ENCODE measurements at places on chromosomes 13 and 19.

GRCh38 chr19:33080761-33081681, at the start of gene GPATCH1:
GPATCH1 (plus strand) TSS chr19:33081181; CDS start chr19:33081194, 13 bp downstream.
- peak; percentile 88 for DNase-seq

DNA sequence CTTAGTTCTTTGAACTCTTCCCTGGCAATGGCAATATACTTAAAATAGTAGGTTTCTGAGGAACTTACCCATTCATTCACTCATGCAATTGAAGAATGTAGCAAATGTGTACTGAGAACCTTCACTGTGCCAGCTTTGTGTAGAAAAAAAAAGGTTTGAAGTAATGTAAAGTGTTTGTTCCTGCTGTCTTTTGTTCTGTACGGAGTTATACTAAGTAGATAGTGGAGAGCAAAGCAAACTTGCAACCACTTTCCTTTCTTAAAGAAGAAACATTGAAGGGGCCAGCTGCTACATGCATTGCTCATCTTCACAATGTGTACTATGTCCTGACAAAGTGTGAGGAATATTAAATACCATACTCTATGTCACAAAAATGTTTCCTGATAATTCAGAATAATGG, 68.9 kb upstream of the FREM2 start:
- no peak for DNase-seq

DNA sequence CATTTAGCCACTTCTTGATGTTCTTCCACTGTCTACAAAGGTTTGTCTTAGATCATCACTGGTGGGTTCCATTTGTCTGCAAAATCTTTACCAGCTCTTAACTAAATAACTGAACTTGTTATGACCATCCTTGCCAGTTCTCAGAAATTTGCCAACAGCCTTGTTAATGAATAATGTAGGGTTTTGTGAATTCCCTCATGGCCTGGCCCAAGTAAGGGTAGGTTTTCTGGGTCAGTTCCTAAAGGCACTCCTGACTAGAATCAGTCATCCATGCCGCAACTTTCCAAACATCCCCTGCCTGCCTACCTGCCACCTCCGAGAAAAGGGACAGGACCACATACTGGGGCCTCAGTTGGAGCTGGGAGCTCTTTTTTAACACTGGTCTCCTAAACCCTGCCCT, 4.0 kb downstream of the COL4A1 start:
- DNase-seq: no peak

DNA sequence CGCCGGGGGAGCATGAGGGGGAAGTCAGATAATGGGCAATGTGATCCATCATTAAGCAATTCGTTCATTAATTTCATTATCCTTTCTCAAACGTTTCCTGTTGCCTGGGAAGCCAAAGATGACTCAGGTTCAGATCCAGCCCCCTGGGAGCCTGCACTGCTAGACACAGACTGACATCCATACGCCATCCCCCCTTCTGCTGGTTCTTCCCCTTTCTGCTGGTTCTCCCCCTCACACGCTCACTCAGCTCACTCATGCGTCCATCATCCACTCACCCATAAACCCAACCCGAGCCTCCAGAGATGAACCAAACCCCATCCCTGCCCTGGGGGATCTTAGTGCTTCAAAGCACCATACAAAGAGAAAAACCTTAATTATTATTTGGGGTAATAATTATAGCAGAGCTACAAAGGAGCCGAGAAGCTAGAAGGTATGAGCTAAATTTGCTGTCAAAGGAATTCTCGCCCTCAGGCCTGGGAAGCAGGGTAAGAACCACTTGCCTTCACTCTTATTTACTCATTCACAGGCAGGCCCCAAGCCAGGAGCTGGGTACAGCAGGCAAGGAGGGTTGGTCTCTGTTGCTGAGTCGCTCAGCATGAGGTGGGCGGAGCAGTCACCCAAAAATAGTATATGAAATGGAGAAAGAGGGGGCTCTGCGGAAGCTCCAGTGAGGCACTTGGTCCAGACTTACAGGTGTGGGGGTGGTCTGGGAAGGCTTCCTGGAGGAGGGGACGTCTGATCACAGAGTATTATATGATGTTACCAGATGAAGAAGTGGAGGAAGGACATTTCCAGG, 7.0 kb upstream of the ZNF444 start:
- DNase-seq: no peak

DNA sequence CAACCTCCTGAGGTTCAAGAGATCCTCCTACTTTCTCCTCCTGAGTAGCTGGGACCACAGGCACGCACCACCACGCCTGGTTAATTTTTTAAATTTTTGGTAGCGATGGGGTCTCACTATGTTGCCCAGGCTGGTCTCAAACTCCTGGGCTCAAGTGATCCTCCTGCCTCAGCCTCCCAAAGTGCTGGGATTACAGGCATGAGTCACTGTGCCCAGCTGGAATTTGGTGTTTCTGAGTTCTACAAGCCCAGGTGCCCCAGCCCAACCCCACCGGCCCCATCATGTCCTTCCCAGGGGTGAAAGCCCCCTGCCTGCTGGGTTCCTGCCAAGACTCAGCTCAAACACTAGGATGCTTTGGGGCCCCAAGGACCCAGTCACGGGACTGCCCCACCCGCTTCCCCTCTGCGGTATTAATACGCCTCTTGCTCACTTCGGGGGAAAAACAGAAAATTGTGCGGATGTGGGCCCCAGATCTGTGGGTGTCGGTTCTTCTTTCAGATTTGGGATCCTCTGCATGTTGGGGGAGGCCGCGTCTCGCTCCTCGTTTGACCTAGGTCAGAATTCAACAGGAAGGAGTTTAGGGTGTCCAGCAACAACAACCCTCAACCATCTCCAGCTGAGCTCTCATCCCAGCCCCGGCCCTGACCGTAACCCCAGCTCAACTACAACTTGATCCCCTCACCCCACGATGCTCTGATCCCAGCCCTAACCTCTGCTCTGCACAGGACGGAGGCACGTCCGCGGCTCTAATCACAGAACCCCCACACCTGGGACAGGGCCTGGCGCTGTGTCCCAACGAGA, 3.7 kb upstream of the FCER2 start:
- peak; percentile 81 for DNase-seq

GRCh38 chr19:58003174-58003828, 681 bp upstream of the ZNF606 start:
- DNase-seq: no peak

DNA sequence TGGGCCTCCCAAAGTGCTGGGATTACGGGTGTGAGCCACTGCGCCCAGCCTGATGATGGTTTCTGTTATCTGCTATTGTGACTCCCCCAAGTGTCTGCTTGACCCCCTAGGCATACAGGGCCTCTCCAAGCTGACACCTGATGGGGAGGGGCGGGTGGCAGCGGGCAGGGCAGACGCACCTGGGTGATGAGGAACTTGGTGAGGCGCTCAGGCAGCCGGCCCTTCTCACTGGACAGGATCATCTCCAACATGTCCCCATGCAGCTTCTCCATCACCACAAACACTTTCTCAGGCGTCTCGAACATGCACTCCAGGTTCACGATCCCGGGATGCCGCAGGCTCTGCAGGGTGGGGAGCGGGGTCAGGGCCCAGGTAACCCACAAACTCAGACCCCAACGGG, 27.6 kb downstream of the PRKD2 start:
- no peak for DNase-seq

- DNase-seq: peak; percentile 12
These were observed 45.8 kb downstream of the RUBCNL start for GRCh38 chr13:46341112-46341711.

DNA sequence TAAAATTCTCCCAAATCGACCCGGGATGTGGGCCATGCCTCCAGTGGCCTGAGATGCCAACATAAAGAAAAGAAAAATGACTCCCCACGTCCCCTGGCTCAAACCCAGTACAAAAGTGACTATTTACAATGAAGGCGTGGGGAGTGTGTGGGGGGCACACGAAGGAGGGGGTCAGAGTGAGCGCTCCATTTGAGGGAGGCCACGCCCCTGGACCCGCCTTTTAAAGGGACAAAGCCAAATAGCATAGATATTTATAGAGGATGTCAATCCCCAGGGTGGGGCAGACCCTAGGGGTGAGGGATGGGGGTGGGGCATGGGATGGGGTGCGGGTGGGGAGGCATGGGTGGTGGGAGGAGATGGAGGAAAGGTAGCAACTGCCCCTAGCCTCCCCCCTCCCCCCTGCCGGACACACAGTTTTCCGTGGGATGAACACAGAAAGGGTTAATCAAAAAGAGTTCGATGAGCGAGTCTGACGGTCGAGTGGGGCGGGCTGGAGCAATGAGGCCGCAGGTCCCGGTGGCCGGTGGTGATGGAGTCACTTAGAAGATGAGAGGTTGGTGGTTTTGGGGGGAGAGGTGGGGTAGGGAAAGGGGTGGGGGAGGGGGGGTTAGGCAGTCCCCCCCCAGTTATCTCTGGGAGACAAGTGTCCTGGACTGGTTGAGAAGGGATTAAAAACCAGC, 20.1 kb upstream of the NANOS2 start:
- DNase-seq: no peak

GRCh38 chr13:109024611-109025010, 395.2 kb downstream of the MYO16 start:
- no peak for DNase-seq

- DNase-seq: peak; percentile 6
These were observed 24.3 kb downstream of the ARL11 start for GRCh38 chr13:49652355-49653305.

- DNase-seq: peak; percentile 18
These were observed 44.8 kb upstream of the ALOX5AP start for GRCh38 chr13:30690282-30691188.

DNA sequence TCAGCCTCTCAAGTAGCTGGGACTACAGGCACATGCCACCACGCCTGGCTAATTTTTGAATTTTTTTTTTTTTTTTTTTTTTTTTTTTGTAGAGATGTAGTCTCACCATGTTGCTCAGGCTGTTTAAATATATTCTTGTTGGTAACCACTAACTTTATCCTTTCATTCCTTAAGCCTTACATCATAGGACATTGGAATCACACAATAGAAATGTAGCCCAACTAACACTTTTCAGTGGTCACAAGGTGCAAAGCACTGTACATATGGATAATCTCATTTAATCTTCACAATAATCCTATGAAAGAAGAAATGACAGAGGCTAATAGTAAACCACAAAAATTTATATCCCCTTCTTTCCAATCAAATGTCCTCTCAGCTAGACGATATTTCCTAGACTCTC, 417.8 kb upstream of the DACH1 start:
- DNase-seq: no peak

DNA sequence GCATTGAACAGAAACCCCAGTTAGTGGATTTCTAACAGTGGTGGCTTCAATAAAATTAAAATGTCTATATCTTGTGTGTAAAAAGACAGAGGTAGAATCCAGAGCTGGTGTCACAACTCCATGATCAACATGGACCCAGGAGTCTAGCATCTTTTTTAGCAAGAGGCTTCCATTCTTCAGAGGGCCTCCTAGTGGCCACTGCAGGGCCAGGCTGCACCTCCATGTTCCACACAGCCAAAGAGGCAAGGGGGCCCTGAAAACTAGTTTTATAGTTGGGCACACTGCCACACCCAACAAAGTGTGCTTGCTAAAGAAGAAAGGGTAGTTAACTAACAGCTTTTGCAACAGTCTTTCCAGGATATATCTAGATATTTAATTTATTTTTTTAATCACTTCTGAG, 12.9 kb downstream of the N4BP2L1 start:
- DNase-seq: peak; percentile 8

- DNase-seq: no peak
These were observed 394.7 kb upstream of the KLF12 start for GRCh38 chr13:74528734-74529513.

DNA sequence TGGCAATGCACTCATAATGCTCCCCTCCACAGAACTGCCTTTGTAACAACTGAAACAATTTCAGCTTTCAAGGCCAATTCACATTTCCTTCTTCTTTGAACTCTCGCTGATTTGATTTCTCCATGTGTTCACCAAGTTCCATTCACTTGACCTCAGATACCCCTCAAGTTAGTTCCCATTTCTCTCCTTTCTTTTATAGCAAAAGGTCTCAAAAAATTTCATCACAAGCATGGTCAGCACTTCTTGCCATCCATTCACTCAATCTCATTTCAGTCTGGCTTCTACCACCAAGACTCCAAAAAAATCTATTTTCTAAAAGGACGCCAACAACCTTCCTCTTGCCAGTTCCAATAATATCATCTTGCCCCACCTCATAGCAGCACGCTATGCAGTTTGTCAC, 135.7 kb downstream of the DIAPH3 start:
- DNase-seq: no peak

DNA sequence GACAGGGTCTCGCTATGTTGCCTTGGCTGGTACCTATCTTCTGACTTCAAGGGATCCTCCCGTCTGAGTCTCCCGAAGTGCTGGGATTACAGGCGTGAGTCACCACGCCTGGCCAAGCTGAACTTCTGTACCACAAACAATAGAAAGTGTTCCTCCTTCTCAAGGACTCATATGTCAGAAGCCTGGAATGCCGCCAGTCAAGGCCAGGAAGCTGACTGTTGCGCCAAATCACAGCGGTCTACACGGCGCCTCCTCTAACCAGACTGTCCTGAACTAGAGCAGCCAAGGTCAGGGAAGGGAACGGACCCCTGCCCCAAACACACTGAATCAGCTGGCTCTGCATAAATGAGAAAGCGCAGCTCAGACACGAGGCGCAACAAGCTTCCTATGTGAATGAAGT, 14.6 kb downstream of the RAB20 start:
- DNase-seq: no peak

DNA sequence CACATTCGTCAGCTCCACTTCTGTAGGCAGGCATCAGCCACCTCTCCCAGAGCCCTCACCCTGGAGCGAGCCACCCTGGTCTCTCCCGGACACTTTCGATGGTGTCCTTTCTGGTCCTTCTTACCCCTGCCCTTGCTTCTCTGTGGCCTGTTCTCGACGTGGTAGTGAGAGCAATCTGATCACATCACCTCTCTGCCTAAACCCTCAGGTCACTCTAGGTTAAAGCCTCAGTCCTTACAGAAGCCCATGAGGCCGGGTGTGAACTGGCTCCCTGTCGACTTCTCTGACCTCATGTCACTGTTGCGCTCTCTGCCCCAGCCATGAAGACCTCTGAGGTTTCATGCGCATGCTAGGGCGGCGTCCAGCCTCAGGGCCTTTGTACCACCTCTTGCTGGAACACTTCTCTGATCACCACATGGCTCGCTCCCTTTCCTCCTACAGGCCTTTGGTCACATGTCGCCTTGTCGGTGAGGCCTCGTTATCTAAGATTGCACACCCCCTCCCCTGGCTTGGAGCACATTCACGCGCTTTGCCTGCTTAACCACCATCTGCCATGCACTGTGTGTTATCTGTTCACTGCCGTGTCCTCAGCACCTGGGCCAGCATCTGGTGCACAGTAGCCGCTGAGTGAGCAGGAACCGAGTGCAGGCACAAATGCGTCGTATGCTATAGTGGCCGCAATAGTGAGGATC, 101.5 kb downstream of the DPF1 start:
- DNase-seq: no peak

GRCh38 chr13:36329361-36329760, 16.8 kb downstream of the SPART start:
- no peak for DNase-seq

Measured in activated naive CD4-positive, alpha-beta T cell treated with Interleukin-2 at 50 U/mL for 16 hours (primary cell).